Hepatocyte (in vitro differentiated cells): ENCODE measurements at places on chromosomes 3 and 15. TPM values are rescaled to one million over a fixed set of nuclear protein-coding genes. Genes with fewer than 3 reads are reported as not detected.

GRCh38 chr3:48437812-48438211 is 2.1 kb downstream of the CCDC51 start:
- peaks cover 33% of the 10 kb centered on the region for H3K4me1 ChIP-seq
- no peaks in the 10 kb centered on the region for H3K36me3 ChIP-seq
- H3K27me3 ChIP-seq: no peaks in the 10 kb centered on the region
- no peak overlapping the region for H3K27ac ChIP-seq

Gene FAM3D
- 0.60 and 4.5 TPM in 2 replicates for total RNA-seq

DNA sequence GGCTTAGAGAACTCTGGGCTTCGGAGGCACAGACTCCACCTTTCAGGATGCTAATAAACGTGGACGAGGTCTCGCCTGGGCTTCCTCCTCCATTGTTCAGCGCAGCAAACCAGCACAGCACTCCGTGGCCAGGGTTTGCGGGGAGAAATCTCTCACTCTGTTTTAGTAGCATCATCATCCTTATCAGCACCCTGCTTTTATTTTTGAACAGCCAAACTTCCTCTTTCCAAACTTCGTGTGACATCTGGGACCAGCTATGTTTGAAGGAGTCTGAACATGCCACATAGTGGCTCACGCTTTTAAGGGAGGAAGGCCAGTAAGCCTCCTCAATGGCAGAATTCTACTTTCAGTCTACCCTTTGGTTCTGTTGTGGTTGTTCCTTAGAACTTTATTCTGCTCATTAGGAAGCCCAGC is 149.0 kb downstream of the PGPEP1L start:
- no peak overlapping the region for H3K4me3 ChIP-seq
- no peaks in the 10 kb centered on the region for H3K27me3 ChIP-seq
- peak overlapping the region; percentile 5 for H3K27ac ChIP-seq
- DNase-seq: no peak
- H3K36me3 ChIP-seq: no peaks in the 10 kb centered on the region
- H3K4me1 ChIP-seq: peaks cover 55% of the 10 kb centered on the region

DNA sequence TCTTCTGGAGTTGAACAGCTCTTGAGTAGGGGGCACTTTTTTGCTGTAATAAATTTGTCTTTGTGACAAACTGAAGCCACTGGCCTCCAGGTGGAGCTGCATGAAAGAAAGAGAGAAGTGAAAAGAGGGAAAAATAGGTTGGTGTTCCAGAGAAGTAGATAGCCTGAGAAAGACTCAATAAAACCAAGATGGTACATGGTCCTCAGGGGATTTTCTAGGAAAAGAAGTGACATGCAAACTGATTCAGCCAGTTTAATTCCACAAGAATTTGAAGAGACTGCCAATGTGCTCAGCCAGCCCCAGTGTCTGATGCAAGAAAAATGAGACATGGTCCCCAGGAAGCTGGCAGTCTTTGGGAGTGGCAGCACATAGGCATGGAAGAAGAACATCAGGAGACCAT is 152.7 kb downstream of the CD47 start:
- no peak overlapping the region for H3K4me3 ChIP-seq
- no peaks in the 10 kb centered on the region for H3K27me3 ChIP-seq
- H3K4me1 ChIP-seq: no peaks in the 10 kb centered on the region
- no peak overlapping the region for H3K27ac ChIP-seq
- peak; percentile 45 for DNase-seq
